ENCODE measurements at places on chromosomes 5 and 9.

- DNase-seq: no peak
Measured at GRCh38 chr9:18438300-18438925, 35.5 kb upstream of the ADAMTSL1 start.

GRCh38 chr5:36006163-36006562 is 15.0 kb upstream of the UGT3A1 start:
- DNase-seq: no peak

- no peak for DNase-seq
Measured at GRCh38 chr5:34844999-34845398, 6.0 kb downstream of the TTC23L start.

DNA sequence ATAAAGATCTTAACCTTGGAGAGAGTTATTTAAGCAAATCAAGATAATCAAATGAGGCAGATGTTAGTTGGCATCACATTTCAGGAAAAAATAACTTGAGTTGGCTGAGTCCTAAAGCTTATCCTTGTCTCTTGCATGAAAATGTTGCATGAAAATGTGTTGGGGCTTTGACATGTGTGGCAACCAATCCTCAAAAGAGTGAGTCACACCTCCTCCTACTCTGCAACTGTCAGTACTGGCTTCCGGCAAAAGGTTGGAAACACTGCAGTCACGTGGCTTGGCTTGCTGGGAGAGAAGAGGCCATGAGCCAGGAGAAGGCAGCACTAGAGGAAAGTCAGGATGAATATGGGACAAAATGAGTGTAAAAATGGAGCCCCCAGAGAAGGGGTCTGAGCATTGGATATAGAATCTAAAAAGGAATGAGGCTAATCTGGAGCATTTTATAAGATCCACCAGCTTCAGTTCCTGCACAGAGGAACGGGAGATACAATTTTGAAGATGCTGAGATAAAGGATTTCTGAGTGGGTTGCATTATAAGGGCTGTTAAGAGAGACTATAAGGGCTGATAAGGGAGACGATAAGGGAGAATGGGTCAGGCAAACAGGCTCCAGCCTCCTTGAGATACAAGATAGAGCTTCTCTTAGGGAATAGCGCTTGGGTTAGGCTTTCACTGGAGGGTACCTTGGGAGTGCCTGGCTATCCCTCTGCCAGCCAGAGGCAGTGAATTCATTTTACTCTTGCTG is 43.1 kb downstream of the SPATA31D1 start:
- no peak for DNase-seq

DNA sequence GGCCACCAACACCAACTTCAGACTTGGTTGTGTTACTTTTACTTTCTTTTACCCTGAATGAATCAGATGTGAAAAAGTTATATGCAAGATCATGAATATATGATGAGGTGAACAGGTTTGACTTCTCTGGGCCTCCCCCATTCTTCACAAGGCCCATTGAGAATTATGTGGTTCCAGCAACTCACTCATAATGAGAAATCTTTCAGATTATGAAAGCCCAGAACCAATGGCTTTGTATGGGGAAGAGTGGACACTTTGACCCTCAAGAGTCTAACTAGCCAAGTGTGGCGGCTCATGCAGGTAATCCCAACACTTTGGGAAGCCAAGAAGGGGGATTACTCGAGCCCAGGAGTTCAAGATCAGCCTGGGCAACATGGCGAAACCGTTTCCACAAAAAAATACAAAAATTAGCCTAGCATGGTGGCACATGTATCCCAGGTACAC is 16.1 kb upstream of the LNPEP start:
- no peak for DNase-seq

DNA sequence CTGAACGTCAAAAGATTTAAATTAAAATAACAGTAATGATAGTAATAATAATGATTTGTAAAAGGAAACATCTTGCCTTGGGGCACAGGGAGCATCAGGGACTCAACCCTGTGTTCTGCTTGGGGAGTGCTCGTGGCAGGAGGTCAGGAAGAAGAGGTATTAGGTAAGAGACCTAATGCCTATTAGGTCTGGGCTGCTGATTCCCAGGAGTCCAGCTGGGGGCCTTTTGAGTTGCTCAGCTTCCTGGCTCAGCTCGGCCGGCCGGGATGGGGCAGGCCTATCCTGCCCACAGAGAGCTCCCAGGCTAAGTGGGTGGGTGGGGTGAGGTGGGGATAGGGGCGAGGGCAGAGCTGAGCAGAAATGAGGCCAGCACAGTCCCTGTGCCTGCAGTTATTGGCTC is 17.5 kb downstream of the LMX1B start:
- DNase-seq: no peak

- DNase-seq: no peak
Measured at GRCh38 chr9:130599625-130600024, 20.2 kb downstream of the FUBP3 start.

- no peak for DNase-seq
Measured at GRCh38 chr5:56686337-56687195, 128.8 kb upstream of the MAP3K1 start.

DNA sequence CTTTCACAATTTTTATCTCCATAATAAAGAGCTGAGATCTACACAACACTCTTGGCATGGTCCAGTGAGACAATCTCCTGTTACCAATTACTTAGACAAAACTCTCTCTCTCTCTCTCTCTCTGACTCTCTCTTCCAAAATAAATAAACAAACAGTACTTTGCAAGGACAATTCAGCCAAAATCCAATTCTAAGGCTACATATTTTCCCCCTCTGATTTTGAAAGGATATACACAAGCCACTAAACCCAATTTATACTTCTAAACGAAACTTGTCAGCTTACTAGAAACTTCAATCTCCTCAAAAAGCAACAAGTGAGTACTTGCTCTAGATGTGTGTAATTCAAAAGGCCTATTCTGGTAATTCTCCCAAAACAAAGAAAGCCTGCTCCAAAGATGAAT is 26.3 kb upstream of the TNPO1 start:
- DNase-seq: no peak

GRCh38 chr9:135050072-135050990 is 37.1 kb upstream of the OLFM1 start:
- DNase-seq: no peak

DNA sequence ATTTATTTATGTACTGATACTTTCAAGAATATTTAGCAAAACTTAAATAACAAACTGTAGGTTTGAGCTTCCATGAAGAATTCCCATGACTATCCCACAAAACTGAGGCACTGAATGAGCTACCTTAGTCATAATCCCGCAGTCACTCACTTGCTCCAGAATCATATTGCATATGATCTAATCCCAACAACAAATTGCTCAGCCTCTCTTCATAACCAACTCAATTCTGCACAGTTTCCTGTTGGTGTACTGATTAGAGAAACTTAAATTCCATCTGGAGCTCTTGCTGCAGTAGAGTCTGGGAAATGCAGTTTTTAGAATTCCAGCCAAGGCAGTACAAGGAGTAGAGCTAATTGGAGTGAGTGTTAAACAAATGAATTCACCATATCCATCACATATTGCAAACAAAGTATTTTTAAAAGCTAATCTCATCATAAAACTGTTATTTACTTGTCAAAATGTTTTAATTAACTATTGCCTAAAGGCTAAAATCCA is 35.7 kb upstream of the CDH18 start:
- DNase-seq: no peak

- no peak for DNase-seq
Measured at GRCh38 chr5:77211691-77212047, 1.2 kb downstream of the PDE8B start.

- no peak for DNase-seq
Measured at GRCh38 chr9:13445103-13445500, 165.6 kb upstream of the MPDZ start.

DNA sequence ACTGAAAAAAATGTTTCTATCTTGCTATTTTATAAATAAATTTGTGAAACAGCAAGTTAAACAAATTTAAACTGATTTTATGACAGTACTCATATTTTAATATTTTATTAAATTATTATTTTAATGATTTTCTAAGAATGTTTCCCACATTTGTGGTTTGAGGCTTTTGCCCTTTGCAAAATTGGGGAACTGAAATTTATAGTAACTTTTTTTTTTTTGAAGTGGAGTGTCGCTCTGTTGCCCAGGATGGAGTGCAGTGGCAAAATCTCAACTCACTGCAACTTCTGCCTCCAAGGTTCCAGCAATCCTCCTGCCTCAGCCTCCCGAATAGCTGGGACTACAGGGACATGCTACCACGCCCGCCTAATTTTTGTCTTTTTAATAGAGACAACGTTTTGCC is 7.2 kb upstream of the ADGRV1 start:
- no peak for DNase-seq

GRCh38 chr5:9641806-9642355 is 11.7 kb upstream of the TAS2R1 start:
- no peak for DNase-seq

GRCh38 chr9:88808761-88809354 is 182.4 kb upstream of the S1PR3 start:
- no peak for DNase-seq

GRCh38 chr9:77673941-77674791 is 26.0 kb upstream of the GNA14 start:
- no peak for DNase-seq

DNA sequence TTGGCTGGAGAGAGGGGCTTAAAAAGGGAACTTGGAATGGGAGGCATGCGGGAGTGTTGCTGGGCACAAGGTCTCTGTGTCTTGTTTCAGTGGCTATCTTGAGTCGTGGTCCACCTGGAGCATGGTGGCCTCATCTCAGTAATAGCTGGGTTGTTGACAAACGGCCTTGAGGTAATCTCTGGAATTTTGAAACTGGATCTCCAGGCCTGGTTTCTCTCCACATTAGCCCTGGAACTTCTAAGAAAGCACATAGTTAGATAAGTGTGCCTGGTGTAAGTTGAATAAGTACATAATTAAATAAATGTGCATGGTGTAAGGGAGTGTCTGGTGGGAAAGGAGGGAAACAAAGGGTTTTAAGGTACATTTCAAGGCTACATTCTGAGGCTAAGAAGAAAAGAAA is 62.2 kb downstream of the INIP start:
- DNase-seq: no peak

GRCh38 chr5:167965710-167966109 is 325.7 kb upstream of the WWC1 start:
- no peak for DNase-seq

DNA sequence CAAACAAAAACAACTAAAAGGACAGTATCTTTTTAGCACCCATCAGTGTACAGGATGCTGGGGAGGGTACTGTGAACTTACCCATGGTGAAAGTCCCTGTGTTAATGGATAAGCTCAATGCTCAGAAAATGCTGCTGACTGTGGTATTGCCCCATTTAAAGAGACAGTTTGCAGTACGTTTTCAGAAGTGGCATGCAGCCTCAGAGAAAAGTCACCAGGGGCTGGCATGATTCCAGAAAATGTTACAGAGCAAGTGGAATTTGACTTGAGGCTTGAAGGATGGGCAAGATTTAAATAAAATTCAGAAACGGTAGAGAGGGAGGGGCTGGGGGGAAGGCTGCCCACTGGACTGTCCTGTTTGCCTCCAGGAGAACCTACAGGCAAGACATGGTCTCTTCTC is 7.2 kb downstream of the S1PR3 start:
- no peak for DNase-seq

- DNase-seq: no peak
Measured at GRCh38 chr9:98168153-98168780, 24.2 kb downstream of the CORO2A start.

- no peak for DNase-seq
Measured at GRCh38 chr5:9196403-9197227, 349.3 kb downstream of the SEMA5A start.

- DNase-seq: no peak
Measured at GRCh38 chr9:2816476-2817141, 27.3 kb downstream of the PUM3 start.

DNA sequence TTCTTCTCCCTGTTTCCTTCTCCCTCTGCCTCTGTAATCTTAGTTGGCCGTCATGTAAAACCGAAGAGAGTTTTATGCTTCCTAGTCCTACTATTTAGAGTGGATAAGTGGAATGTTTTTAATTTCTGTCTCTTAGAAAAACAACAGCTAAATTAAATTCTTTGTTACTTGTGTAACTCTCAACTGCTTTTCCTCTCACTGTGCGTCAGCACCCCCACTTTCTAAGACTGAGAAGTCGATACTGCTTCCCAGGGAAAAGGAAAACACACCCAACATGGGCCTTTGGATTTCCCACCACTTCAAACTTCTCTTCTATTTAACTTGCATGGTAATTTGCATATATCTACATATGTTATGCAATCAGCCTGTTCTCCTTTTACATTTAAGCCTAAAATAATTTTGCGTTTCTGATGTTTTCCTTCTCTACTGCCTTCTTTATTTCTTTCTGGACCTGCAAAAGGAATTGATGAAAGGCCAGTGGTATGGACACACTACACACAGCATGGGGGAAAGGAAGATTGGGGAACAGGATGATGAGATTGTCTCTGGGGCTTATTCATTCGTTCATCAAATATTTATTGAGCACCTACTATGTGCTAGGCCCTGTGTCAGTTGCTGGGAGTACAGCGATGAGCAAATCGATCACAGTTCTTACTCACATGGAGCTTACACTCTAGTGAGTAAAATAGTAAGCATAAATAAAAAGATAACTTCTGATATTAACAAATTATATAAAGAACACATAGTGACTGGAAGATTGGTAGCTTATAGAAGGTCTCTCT is 52.5 kb upstream of the CTNNA1 start:
- DNase-seq: no peak

GRCh38 chr9:125493384-125493783 is 213.6 kb downstream of the MAPKAP1 start:
- DNase-seq: no peak

- DNase-seq: no peak
Measured at GRCh38 chr5:110104726-110105669, 415.3 kb downstream of the MAN2A1 start.

DNA sequence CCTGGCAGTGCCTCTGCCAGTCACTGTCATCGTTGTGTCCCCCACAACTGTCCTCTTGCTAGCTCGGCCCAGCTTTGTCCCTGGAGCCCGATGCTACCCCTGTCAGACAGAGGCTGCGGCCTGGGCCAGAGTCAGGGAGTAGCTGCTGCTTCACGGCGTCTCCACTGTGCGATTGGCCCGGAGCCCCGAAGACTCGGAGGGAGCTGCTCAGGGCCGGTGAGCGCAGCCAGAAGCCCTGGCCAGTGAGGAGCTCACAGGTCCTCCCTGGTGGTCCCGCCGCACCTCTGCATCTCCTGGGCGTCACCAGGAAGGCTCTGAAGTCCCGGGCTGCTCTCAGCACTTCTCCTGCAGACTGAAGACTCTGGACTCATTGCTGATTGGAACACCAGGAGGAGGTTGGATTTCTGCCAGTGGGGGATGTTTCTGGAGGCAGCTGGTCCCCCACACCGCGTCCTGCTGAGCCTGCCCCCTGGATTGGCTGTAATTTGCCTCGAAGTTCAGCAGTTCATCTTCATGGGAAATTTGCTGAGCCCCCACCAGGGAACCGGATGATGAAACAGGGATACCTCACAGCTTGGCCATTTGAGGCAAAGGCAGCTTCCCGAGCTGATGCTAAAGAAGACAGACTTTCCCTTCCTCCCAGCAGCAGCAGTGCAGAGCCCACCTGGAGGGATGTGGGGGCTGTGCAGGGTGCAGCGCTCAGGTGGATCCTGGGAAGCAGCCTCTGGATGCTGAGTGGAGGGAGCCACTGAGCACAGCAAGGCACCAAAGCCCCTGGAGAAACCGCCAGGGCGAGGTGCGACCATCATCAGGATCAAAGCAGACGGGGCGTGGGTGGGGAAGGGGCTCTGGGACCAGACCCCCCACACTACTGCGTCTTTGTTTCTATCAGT is 45.6 kb downstream of the USP20 start:
- DNase-seq: no peak

- no peak for DNase-seq
Measured at GRCh38 chr9:90808890-90809685, 7.5 kb downstream of the SYK start.

Data from stimulated activated CD8-positive, alpha-beta memory T cell treated with anti-CD3 and anti-CD28 coated beads, Interleukin-2, amount 100 ng/mL, for 48 hours (primary cell).